Right renal cortex interstitium (tissue), 3 donors: ENCODE measurements at places on chromosomes 3 and 15.

DNA sequence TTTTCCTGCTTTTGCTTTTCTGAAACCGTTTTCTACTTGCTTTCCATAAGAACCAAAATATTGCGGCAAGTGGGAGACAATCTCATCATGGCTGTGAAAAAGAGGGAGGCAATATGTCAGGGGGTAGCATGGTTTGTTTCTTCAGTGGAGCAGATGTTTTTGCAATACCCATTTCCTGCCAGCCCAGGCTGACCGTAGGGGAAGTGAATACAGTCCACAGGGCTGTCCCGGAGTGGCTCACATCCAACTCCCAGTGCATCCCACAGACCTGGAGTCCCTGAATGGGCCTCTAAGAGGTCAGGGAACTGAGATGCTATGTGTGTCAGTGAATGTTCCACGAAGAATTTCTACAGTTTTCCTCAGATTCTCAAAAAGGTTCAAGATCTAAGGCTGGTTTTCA lies 69.6 kb downstream of the EPHB1 start:
- DNase-seq = no peak

DNA sequence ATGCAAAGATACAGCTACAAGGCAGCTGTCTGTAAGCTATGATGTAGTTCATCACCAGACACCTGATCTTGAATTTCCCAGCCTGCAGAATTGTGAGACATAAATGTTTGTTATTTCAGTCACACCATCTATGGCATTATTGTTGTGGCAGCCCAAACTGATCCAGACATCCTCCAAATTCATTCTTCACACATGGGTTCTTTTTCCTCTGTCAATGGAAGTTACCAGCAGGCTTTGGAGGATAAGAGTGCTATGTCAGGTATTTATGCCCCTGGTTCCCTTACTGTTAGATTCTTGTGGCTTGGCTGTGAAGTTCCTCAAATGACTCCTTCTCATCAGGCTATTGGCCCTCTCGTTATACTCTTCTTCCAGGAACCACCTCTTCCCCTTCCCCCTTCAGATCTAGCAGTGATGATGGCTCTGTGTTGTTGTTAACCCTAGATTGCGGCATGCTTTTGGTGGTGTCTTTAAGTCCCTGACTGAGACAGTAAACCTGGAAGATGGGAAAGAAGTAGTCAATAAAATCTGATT lies 91.0 kb upstream of the CHMP2B start:
- no peak for DNase-seq

DNA sequence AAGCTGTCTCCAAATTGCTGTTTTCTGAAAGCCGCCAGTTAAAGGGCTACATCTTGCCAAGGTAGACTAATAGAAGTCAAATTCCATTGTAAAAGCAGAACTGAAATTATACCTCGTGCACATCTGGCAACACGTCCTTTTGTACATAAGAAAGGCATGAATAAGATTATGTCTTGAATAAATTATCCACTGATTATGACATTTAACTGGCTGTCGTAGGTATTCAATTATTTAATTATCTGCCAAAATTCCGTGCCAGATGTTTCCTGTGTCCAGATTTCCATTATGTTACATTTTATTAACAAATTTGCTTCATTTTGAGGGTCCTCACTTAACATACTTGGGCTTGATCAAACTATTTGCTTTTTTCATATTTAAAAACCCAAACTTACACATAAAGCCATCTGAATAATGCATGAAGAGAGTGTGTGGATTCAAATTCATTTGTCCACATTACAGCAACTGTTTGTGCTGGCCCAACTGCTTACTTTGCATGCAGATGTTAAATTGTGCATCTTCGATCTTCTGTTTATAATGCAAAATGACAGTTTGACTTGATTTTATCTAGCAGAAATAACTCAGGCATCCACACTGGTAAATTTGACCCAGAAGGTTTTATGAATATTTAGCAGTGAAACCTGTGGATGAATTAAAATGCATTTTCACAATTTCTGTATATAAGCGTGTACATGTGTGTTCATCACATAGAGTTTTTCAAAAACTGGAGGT lies 701.5 kb downstream of the ZNF385D start:
- no peak for DNase-seq

DNA sequence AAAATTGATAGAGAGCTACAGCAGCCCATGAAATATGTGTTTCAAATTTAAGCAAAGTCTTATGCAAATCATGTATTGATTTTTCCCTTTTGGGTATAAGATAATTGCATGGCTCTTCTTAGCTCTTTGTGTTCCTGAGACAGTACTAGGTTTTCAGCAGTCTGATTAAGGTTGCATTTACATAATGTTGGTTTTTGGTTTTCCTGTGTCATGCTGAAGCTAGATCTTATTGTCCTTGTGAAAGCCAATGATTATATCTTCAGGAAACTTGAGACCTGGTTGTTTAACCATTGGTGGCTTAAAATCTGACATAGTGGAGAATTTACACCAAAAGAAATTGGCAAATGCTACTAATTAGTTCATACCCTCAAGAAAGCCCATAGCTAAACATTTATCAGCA lies 392.6 kb downstream of the ZPLD1 start:
- no peak for DNase-seq

DNA sequence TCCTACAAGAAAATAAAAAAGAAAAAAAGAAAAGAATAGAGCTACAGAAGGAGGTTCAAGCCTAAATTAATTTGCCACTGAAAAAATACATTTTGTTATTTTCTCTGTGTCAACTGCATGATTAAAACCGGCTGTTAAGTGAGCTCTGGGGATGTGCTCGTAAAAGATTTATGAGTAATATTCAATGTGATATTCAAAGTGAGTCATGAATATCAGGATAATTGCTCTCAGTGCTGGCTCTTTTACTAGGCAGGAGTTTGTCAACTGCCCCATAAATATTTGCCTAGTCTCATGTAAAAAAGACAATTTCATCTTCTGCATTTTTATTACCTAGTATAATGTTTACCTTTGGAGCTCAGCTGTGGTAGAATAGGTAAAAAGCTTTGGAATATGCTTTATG lies 78.9 kb downstream of the CDIN1 start:
- DNase-seq = no peak
